ENCODE measurements at places on chromosomes 7 and 10. TPM values are rescaled to one million over a fixed set of nuclear protein-coding genes. Genes with fewer than 3 reads are reported as not detected.

DNA sequence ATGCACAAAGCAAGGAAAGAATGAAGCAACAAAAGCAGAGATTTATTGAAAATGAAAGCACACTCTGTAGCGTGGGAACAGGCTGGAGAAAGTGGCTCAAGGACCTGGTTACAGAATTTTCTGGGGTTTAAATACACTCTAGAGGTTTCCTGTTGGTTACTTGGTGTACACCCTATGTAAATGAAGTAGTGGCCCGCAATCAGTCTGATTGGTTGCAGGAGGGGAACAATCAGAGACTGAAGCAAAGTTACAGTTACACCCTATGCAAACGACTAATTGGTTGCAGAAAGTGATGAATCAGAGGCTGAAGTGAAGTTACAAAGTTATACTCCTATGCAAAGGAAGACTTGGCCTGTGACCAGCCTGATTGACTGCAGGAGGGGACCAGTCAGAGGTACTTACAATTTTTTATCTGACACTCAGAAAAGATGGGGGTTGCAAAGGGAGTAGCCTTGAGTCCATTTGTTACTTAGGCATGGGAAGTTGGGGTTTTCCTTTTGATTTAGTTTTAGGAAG lies 3.6 kb upstream of the MTPN start:
- no peak for DNase-seq

Gene GSDME
- total RNA-seq, result 7.7 TPM

Gene ZNF804B
- total RNA-seq, result 0.26 TPM

Gene SYCE1
- total RNA-seq, result not detected

Measured in right atrium auricular region (tissue), 2 donors.